NCI-H748 treated with DMSO at 0.1 percent for 48 hours (cell line): ENCODE measurements at places on chromosomes 12 and 14.
A peak's percentile ranks its signal among the peaks of the same experiment; 100 is the strongest.

DNA sequence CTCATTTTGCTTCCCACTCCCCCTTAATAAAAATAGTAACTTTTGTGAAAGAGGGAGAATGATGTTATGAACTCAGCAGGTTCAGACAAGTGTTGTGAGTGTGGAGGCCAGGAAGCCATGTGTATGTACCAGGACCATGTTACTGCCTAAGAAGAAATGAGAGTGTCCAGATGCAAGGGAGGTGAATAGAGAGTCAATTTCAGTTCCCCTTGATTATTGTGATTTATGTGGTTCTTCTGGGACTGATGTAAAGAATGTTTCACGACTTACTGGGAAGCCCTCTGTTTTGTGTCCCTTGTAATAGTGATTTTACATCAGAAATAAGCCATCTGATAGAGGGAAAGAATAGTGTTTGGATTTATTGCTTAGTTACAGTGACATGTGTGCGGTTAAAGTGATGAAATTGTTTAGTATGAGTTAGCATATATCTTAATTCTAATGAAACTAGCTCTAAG, 32.5 kb downstream of the FBXO34 start:
- no peak for DNase-seq

GRCh38 chr12:106704081-106704480, 70.4 kb upstream of the RIC8B start:
- DNase-seq = no peak

DNA sequence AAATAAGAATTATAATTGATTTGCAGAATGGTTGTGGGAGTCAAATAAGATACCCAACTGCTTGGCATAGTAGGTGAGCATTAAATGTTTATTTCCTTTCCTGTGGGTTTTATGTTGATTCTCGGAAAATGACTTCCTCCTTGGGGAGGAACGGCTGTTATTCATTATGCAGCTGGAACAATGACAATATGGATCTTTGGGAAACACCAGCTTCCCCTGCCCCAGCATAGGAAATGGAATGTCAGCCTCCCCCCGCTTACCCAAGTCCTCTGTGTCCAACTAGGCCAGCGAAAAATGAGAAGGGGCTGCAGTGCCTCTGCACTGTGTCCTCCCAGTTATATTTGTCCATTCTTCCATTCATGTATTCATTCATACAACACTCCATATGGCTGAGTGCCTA, 11.7 kb upstream of the CCDC177 start:
- DNase-seq = no peak

GRCh38 chr14:70045844-70046535, 142.8 kb downstream of the SLC8A3 start:
- DNase-seq = peak; percentile 72

DNA sequence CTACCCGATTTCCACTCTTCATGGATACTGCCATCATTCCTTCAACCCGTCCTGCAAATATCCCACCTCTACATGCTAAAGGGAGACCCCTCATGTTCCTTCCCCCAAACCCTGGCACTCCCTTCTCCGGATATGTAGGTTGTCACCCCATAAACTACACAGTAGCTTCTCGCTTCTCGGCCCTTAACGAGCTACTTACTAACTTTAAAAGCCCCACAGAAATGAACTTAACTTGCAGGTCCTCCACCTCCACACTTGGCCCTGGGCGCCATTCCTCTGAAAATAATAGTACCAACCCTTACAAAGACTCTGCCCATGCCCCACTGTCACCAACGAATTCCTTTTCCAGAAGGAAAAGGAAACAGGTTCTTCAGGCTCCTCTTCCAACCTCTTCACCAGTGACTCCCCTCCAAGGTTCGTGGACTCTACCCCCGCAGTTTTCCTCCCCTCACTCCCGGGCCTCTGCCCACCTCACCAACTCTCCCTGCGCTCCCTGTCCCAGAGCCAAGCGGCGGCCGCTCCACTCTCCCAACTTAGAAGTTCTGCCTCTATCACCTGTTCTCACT, 1.2 kb downstream of the SPPL3 start:
- no peak for DNase-seq

GRCh38 chr14:100680439-100681051, 46.1 kb upstream of the DLK1 start:
- no peak for DNase-seq
